ENCODE measurements at places on chromosomes 2 and 18.

DNA sequence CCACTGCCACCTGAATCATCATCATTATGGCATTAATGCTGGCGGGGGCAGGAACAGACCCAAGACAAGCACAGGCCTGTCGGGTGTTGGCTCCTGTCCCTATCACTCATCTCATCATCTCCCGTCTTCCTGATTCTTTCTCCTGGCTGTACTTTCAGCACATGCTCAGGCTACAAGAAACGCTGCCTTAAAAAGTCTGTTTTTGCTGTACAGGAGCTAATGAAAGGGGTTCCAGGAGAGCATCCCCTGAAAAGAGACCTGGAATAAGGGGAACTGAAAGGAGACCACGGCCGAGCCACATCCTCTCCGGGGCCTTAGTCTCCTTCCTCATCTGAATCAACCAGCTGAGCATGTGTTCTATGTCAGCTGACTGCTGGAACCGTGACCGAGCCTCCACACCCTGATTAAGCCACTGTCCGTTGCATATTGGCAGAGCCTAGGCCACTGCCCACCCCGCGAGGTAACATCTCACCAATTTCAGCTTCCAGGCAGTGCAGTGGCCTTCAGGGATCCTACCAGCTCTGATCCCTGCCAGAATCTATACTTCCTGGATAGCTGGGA is 62.6 kb downstream of the DNMT3A start:
- no peak for DNase-seq

DNA sequence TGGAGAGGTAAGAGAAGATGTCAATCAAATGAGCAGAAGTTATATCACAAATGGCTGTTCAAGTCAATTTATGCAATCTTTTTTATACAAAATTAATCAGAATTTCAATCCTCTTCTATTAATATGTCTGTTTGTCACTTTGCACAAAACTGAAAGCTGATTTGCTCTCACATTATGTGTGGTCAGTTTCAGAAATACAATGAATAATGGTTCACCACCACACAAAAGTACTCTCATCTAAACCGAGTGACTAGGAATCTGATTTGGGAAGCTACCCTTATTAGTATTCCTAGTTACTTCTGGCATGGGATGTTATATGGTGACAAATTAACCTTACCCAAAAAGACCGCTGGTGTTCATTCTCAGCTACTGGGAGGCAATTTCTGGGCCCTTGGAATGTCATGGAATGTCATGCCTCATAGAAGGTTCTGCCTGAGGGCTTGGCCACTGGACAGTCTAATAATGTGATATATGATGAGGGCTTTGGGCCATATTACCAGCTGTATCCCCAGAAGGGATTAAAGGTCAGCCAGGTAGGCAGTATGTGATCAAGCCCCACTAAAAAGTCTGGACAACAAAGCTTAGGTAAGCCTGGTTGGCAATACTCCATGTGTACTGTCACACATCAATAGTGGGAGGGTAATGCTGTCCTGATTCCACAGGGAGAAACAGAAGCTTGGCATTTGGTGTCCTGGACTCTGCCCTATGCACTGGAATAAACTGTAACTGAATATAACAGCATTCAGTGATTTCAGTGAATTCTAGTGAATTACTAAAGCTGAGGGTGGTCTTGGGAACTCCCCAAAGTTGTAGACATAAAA is 113.2 kb downstream of the PIGN start:
- no peak for DNase-seq

DNA sequence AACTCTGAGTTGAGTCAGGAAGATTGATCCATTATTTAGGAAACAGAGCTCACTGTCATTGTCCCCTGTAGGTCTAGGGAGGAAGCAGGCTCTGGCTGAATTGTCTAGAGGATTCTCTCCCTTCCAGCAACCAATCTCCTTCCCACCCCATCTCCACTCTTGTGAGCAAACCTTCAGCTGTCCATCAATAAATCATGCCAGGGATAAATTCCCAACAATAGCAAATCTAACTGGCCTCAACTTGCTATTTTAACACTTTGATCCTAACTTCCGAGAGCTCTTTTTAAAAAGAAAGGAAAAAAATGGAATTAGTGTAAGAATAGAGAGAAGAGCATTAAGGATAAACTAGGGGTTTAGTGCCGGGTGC is 53.5 kb downstream of the ATP8B1 start:
- no peak for DNase-seq

DNA sequence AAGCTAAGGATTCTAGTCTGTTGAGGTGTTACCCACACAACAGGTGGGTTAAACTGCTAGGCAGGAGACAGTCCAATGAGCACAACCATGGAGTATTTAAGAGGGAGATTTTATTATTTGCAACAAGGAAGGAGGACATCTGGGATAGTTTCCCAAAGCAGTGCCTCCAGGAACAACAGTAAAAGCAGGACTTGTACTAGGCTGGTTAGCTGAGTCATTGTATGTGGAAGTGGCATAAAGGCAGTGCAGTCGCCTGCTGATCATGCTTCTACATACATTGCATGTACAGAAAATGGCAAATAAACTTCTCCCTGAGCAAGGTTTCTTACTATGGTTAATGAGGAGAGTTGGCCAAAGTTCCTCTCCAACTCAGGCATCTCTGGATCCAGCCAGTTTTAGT is 46.1 kb upstream of the CYTIP start:
- no peak for DNase-seq

GRCh38 chr18:60698901-60699300 is 326.3 kb upstream of the MC4R start:
- no peak for DNase-seq
